ENCODE measurements at places on chromosomes 6 and 20. TPM values are rescaled to one million over a fixed set of nuclear protein-coding genes. Genes with fewer than 3 reads are reported as not detected.
A peak's percentile ranks its signal among the peaks of the same experiment; 100 is the strongest.

- no peak for DNase-seq
Measured at GRCh38 chr6:100575921-100576320, 111.2 kb upstream of the SIM1 start.

DNA sequence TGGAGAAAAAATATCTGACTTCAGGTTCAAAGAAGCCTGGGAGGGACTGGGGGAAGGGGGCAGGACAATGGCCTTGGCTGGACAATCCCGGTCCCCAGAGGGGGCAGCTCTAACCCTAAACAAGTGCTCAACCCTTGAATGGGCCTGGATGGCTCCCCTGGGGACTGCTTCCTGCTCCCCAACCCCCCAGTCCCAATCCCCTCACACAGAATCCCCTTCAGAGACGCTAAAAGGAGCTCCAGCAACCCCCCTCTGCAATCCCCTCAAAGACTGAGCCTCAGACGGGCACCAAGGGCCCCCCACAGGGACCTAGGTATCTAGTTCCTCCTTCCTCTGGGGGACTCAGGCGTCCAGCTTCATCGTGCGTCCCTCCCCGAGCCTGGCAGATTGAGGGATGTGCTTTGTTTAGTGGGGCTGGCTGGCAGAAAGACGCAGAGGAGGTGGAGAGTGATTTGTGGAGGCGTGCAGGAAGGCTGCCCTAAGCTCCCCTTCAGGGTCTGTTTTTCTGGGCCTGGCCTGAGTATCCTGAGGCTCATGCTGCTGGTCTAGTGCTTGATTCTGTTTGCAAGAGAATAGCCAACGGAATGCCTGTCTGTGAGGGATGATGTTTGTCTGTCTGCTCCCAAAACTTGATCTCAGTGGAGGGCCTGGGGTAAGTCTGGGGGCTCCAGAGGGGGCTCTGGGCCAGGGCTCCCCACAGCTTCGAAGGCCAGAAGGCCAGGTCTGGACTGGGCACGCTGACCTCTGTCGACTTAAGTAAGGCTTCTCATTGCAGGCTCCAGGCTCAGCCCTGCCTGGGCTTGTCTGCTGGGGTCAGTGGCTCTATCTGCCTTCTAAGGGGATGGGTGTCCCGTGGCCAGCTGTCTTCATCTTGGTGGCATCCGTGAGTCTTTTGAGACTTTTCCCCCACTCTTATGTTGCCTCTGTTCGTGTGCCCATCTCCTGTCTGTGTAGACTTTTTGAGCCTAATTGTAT lies 1.7 kb upstream of the POU5F1 start:
- no peak for DNase-seq

DNA sequence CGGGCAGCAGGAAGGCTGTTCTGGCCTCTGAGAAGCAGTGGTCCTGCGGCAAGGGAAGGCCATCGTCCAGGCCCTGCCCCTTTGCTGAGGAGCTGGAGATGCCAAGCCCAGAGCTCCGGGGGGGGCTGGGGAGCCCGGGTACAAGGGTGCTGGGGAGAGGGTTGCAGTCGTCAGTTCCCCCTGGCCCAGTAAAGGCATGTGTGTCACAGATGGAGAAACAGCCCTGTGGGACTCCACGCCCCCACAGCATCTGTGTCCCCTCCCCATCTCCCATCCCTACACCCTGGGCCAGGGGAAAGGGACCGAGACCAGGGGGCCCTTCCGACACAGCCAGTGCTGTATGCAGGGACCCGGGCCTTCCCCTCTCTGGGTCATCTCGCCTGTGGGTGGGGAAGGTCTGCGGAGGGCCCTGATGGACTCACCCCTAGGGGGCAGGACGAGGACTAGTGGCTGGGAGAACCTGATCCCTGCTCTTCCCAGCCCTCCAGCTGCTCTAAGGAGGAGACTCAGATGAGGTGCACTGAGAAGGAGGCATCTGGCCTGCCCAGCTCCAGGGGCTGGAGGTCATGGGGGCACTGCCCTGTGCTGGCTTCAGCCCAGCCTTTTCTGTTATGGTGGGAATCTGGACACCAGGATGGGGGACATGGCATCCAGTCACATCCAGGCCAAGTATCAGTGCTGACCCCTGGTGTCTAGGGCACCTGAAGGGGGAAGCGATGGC lies 609 bp downstream of the MYL9 start:
- no peak for DNase-seq

- peak; percentile 64 for DNase-seq
Measured at GRCh38 chr20:44370639-44371218, 15.2 kb downstream of the HNF4A start.

GRCh38 chr6:143807103-143807772 lies 35.9 kb upstream of the LTV1 start:
- no peak for DNase-seq

DNA sequence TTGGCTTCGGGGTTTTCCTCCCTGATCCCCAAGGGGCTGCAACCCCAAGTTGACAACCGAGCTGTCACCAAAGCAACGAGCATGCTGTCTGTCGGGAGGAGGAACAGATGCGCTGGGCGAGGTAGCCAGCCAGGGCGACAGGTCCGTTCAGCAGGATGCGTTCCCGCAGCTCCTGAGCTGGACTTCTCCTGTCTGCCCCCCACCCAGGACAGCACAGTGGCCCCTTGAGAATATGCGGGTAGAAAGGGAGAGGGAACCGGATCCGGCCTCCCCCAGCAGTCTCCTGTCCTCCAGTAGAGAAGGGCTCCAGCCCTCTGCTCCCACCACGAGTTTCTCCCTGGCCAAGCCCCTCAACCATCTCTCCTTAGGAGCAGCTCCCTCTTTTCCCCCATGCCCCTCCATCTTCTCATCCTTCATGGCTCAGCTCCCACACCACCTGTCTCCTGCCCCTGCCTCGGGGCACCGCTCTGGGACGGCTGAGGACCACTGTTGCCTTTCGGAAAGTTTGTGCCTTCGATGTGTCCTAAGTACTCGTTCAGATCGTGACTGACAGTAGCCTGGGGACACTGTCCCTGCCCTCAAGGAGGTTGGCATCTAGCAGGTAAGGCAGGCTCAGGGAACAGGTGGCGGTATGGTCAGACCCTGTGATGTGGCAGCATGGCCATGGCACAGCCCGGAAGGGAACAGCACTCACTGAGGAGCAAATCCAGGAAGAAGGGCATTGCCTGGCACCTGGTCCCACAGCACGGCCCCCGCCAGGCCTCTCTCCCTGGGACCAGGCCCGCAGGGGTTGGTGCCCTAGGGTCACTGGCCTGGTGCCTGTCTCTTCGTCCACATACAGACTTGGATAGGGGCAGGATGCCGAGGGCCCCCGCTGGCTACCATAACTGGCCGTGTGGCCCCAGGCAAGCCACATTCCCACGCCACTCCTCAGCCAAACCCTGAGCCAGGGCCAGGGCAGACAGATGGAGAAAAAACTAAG lies 96.3 kb downstream of the ASXL1 start:
- no peak for DNase-seq

- DNase-seq = no peak
Measured at GRCh38 chr6:15945593-15946159, 183.2 kb upstream of the MYLIP start.

DNA sequence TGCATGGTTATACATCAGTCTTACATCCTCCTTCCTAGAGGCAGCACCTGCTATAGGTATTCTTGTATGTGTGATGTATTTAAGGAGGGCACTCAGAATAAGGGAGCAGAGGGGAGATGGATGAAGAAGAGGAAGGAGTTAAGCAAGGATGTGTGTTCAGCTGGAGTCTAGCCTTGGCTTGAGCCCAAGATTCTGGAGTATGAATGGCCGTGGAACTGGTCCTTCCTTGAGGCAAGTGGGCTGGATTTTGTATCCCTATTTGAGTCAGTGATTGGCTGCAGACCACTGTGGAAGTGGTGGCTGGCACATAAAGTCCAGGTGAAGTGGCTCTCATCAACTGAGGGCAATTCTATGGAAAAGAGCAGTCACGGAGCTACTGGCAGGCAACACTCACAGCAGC lies 112.0 kb upstream of the RNF24 start:
- DNase-seq = no peak

GRCh38 chr20:21191839-21192238 lies 66.0 kb downstream of the KIZ start:
- DNase-seq = no peak

GRCh38 chr6:128606611-128607010 lies 86.2 kb upstream of the PTPRK start:
- no peak for DNase-seq

GRCh38 chr20:63830841-63831588 lies at the start of gene ZBTB46:
Gene ZBTB46 (minus strand): TSS chr20:63831264. CDS start chr20:63790757, 40,507 bp downstream.
- peak; percentile 70 for DNase-seq

GRCh38 chr20:1618954-1619540 lies 762 bp downstream of the SIRPB1 start:
- DNase-seq = no peak

DNA sequence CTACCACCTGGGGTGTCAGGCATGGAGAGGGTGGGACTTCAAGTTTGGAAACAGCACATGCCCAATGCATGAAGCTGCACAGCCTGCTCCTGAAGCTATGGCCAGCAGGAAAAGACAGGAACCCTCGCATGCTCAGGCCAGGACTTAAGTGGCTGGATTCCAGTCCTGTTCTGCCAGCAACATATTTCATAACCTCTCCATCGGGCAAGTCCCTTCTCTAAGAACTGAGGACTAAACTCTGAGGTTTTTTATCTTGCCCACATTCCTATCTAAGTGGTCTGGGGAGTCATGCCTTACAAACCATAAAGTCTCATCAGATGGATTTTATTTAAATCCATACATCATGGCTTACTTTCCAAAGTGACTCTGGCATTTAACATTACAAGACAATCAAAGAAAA lies 27.5 kb upstream of the AGPAT4 start:
- DNase-seq = no peak

DNA sequence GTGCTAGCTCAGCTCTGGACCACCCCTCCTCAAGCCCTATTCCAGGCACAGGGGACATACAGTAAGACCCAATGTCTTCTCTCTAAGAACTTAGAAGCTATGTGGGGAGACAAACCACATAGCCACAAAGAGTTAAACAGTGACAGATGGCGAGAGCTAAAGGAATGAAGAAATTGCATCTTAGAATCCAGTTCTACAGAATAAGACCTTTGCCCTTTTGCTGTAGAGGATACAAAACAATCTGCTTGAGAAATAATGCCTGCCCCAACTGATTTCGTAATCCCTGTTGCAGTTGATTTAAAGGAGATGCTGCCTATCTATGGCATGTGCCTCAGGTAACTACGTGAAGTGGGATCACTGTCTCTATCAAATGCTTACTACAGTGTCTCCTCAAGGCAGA lies 31.2 kb downstream of the TNFRSF21 start:
- DNase-seq = no peak

GRCh38 chr6:3124667-3125066 lies 6.2 kb downstream of the BPHL start:
- no peak for DNase-seq

DNA sequence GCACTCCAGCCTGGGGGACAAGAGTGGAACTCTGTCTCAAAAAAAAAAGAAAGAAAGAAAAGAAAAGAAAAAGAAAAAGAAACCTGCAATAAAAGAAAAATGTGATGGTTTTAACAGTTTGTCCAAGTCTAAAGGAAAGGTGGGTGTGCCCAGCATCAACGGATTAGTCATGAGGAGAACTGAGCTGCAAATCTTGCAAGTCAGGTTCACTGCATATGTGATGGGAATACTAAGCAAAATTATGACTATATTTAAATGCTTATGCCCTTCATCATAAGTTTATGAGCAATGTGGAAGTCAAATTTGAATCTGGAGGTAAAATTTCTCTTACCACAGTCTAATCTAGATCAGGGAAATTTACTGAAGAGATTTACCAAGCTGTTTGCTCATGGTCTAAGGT lies 13.1 kb upstream of the CDK19 start:
- no peak for DNase-seq

DNA sequence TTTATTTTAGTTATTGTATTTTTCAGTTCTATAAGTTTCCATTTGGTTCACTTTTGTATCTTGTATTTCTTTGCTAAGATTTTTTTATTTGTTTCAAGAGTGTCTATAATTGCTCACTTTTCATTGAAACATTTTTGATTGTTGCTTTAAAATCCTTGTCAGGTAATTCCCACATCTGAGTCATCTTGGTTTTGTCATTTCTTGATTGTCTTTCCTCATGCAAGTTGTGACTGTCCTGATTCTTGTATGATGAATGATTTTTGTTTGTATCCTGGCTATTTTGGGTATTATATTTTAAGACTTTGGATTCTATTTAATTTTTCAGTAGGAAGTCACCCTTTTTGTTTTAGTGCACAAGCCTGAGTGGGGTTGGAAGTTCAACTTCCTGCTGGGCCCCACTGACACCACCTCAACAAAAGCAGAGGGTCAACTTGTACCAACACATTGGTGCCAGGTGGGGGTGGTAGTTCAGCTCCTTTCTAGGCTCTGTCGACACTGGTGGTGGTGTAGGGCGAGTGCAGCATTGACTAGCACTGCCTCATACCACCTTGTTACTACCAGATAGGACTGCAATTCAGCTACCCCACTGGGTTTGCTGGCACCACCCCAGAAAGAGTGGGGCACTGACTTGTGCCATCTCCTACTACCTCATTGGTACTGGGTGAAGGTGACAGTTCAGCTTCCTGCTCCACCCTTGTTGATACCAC lies 8.8 kb downstream of the RSPH3 start:
- no peak for DNase-seq

- DNase-seq = no peak
Measured at GRCh38 chr20:48912065-48912464, 9.4 kb upstream of the ARFGEF2 start.

GRCh38 chr6:147530132-147531060 lies 21.9 kb downstream of the SAMD5 start:
- peak; percentile 39 for DNase-seq

DNA sequence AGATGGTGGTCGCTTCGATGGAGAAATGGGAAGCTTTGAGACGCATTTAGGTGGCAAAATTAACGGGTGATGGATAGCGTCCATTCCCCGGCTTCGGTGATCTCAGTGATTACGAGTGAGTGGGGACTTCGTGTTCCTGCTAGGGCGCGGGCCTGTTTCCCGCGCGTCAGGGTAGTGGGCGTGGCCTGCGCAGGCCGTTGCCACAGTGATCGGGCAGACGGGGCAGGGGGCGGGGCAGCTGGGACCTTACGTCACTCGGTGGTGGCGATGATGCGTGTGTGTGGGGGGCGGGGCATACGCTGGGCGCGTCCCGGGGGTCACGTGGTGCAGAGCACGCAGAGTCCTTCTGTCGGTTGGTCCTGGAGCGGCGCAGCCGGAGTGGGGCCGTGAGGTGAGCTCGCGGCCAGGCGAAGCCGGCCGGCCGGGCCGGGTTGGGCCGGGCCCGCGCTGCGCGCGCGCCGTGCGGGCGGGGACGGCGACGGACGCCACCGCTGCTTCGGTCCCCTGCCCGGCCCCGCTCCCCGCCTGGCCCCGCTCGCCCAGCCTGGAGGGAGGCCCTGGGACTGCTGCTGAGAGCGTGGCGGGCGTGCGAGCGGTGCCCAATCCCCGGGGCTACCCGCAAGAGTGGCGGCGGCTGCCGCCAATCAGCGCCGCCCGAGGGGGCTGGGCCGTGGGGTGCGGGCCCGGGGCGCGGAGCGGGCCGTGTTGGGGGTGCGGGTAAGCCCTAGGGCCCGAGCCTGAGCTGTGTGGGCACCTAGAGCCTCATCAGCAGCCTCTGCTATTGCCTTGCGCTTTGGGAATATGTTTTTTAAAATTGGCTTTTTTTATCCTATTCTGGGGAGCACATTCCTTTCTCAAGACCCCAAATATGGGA lies at the start of gene PHF20:
Gene PHF20 (plus strand): TSS at position 327 of the 874 bp plus-strand sequence. CDS start 29,508 bp downstream, outside the sequence.
- peak; percentile 100 for DNase-seq

The HIVEP2 gene
- 10.1 TPM for total RNA-seq

The SLX4IP gene
- total RNA-seq = 6.4 TPM

The SIM1 gene
- total RNA-seq = not detected

The ANKRD60 gene
- total RNA-seq = not detected

The DYNLT2 gene
- 1.3 TPM for total RNA-seq

The NKAPL gene
- total RNA-seq = 0.21 TPM

The ATP6V1G2 gene
- 0.92 TPM for total RNA-seq

The NFS1 gene
- total RNA-seq = 39.0 TPM

The BCAS1 gene
- total RNA-seq = 152 TPM

The TRIM15 gene
- total RNA-seq = 58.8 TPM

The MOG gene
- total RNA-seq = not detected

The TMEM63B gene
- total RNA-seq = 102 TPM

The FOXF2 gene
- total RNA-seq = 3.0 TPM

The CCN5 gene
- 2.8 TPM for total RNA-seq

The RIPOR3 gene
- 3.9 TPM for total RNA-seq

All from left colon (tissue), 2 donors.